ENCODE measurements at places on chromosomes 4 and X.

DNA sequence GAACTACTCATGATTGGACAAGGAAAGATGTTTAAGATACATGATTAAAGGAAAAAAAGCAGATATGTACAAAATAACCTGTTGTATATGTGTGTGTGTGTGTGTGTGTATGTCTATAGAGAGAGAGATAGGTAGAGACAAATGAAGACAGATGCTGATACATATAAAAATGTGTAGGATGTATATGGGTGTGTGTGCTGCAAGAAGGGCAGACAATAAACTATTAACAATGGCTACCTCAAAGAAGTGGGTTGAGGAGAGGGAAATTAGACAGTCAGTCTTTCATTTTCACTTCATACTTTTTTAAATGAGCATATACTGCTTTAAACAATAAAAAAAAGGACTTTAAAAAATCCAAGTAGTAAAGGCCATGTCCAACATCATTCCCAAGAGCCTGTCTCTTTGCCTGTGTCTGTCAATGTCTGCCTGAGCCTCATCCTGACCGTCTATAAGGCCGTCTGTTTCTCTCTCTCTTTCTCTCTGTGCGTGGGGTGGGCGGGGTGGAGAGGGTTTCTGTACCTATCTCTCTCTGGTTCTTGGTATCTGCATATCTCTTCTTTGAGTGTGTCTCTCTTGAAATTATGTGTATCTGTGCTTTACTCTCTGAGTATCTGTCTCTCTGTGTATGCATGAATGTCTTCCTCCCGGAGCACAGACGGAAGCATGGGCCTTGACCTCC, 62.8 kb downstream of the LRBA start:
- DNase-seq, result no peak

GRCh38 chrX:40064055-40064597, 33.6 kb downstream of the BCOR start:
- no peak for DNase-seq

- DNase-seq, result no peak
These were observed 138.9 kb downstream of the MAPK10 start for GRCh38 chr4:86221002-86221401.

DNA sequence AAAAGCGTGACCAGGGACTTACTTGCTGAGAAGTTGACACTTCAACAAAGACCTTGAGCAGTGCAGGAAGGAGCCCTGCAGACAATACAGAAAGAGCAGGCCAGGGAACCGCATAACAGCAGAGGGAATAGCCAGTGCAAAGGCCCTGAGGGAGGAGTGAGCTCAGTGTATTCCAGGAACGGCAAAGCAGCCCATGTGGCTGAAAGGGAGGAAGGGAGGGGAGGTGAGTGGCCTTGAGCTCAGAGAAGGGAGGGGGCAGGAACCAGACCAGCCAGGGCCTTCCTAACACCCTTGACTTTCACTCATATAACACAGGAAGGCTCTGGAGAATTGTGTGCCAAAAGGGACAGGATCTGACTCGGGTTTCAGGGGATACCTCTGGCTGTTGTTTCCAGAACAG, 112.2 kb downstream of the BCOR start:
- no peak for DNase-seq

GRCh38 chr4:633406-633805, 8.0 kb downstream of the PDE6B start:
- no peak for DNase-seq

- no peak for DNase-seq
These were observed 243.4 kb upstream of the STS start for GRCh38 chrX:6904156-6904555.

DNA sequence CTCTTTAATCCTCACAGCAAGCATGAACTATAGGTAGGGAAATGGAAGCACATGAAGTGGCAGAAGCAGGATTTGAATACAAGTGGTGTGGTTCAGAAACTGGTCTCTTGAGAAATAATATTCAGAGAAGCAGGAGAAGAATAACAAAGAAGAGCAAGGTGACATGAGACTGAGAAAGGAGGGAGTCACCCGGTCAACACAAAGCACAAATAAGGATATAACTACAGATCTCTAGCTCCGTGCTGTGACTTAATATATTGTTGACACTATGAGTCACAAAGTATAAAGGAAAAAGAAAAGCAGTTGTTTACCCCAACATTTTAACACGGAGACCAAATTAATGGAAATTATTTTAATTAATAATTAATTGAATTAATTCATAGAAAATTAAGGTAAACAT, 204.5 kb downstream of the CPE start:
- no peak for DNase-seq

- DNase-seq, result peak; percentile 62
These were observed 76.9 kb upstream of the SCOC start for GRCh38 chr4:140296335-140297220.

GRCh38 chrX:153885968-153886903, at the start of gene L1CAM:
TSS of gene L1CAM (minus strand) at chrX:153886173. CDS start at chrX:153875836, 10,337 bp downstream.
- no peak for DNase-seq

GRCh38 chr4:24322511-24322910, 261.8 kb downstream of the DHX15 start:
- DNase-seq, result no peak

DNA sequence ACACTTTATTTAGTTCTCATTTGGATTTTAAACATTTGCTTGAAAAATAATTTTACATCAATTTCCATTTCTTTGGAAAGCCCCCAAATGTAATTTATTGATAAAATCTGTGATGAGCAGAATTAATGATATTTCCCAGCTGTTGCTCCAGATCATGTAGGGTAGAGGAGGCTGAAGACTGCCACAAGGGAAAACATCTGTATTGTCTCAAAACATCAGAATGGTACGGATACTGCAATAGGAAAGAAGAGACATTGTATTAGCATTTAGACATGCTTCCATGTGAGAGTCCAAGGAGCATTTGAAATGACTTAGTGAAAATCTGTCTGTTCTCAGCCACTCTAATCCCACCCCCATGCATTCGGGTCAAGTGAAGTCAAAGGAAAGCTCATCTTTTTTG, 14.4 kb downstream of the ADH1A start:
- DNase-seq, result no peak

DNA sequence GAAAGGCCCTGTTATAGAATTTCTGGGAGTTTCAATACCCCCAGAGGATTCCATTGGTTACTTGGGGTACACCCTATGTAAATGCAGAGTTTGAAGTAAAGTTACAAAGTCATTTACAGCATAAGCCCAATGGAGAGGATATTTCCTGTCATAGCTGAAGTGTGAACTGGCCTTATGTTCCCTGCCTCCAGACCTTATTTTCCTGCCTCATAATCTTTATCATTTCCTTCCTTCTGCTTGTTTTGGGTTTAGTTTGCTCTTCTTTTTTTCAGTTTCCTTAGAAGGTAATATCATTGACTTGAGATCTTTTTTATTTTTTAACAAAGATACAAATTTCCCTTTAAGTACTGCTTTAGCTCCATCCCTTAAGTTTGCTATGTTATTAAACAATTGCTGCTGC, 85.4 kb downstream of the PPEF1 start:
- no peak for DNase-seq

- DNase-seq, result peak; percentile 6
These were observed at the start of gene LDOC1 for GRCh38 chrX:141176586-141177451. TSS of gene LDOC1 (minus strand) at chrX:141177129. CDS start at chrX:141177021, 108 bp downstream.

Data from COR-L47 (cell line).